ENCODE measurements at places on chromosomes 12 and 14.

- no peak overlapping the region for H3K27ac ChIP-seq
- no peaks in the 10 kb centered on the region for H3K27me3 ChIP-seq
- no peak overlapping the region for H3K4me3 ChIP-seq
- peaks cover 2% of the 10 kb centered on the region for H3K4me1 ChIP-seq
- peaks cover 29% of the 10 kb centered on the region for H3K36me3 ChIP-seq
Measured at GRCh38 chr12:11853126-11853525, 203.7 kb downstream of the ETV6 start.

DNA sequence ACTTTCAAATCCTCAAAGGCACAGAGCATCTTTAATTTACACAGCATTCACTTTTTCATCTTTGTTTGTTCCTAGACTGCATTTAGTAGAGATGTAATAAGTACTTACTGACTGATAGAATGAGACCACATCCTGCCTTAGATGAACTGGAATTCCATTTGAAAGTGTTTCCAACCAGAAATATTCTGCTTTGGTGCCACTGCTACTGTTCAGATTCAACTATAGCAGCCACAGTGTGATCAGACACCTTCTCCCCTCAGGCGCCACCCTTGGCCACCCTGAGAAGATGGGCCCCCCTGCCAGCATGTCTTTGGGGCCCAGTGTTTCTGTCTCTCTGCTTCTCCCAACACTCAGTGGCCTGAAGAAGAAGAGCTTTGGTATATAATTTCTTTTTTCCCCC is 449.1 kb downstream of the RAD51B start:
- no peak for DNase-seq
- H3K4me3 ChIP-seq = no peak overlapping the region
- H3K36me3 ChIP-seq = no peaks in the 10 kb centered on the region
- 0 out of 2 replicates have a peak, but pooled peaks cover 4% of the 10 kb centered on the region for H3K4me1 ChIP-seq
- H3K27ac ChIP-seq = no peak overlapping the region

DNA sequence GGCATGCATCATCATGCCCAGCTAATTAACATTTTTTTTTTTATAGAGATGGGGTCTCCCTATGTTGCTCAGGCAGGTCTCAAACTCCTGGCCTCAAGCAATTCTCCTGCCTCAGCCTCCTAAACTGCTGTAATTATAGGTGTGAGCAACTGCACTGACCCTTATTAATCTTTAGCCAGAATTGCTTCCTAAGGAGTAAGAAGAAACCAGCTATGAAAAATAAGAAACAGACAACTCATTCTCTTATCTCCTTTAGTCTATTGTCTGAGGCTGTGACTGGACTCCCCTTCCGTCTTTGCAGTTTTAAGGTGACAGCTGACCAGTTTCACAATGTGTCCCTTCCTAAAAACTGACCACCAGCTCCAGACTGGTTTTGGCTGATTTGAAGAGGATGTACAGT is 52.4 kb downstream of the EMP1 start:
- peaks cover 5% of the 10 kb centered on the region for H3K4me1 ChIP-seq
- no peak overlapping the region for H3K27ac ChIP-seq
- no peaks in the 10 kb centered on the region for H3K36me3 ChIP-seq
- no peaks in the 10 kb centered on the region for H3K27me3 ChIP-seq

DNA sequence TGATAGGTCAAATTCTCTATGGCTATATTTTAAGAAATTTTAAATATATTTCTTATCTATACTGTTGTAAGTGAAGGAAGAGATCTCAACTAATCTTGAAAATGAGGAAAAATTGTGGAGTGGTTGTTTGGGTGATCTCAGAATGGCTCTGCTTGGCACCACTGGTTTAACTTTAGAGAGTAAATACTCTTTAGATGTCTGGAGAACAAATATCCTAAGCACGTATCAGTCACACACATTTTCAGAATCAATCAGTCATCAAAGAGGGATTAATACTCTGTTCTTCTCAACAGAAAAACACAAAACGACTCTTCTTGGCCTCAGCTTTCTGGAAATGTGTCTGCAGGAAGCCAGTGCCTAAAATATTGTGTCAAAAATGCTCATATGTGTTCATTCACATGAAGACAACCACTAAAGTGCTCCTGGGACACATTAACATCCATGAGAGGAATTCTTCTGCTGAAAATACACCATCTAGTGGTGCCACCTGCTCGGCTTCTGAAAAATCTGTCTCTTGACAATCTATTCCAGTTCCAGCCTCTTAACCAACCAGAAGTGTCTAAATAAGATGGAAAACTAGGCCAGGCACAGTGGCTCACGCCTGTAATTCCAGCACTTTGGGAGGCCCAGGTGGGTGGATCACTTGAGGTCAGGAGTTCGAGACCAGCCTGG is 81.1 kb upstream of the CCDC198 start:
- H3K36me3 ChIP-seq = no peaks in the 10 kb centered on the region
- H3K27me3 ChIP-seq = no peaks in the 10 kb centered on the region
- no peaks in the 10 kb centered on the region for H3K4me1 ChIP-seq

- no peak for DNase-seq
- no peak overlapping the region for H3K27ac ChIP-seq
- H3K4me1 ChIP-seq = no peaks in the 10 kb centered on the region
- no peaks in the 10 kb centered on the region for H3K36me3 ChIP-seq
Measured at GRCh38 chr14:93347850-93348249, 868 bp downstream of the COX8C start.

- no peak for DNase-seq
- no peaks in the 10 kb centered on the region for H3K4me1 ChIP-seq
- no peak overlapping the region for H3K4me3 ChIP-seq
- no peak overlapping the region for H3K27ac ChIP-seq
- H3K36me3 ChIP-seq = no peaks in the 10 kb centered on the region
- H3K27me3 ChIP-seq = no peaks in the 10 kb centered on the region
Measured at GRCh38 chr12:22610131-22610530, 14.8 kb upstream of the ETNK1 start.

- H3K4me3 ChIP-seq = no peak overlapping the region
- no peaks in the 10 kb centered on the region for H3K4me1 ChIP-seq
- no peaks in the 10 kb centered on the region for H3K36me3 ChIP-seq
- no peak overlapping the region for H3K27ac ChIP-seq
Measured at GRCh38 chr12:112868459-112869041, 38.2 kb upstream of the OAS1 start.

GRCh38 chr12:79408689-79409088 is 282.1 kb downstream of the PAWR start:
- H3K27ac ChIP-seq = peak overlapping the region; percentile 77
- no peaks in the 10 kb centered on the region for H3K36me3 ChIP-seq

- H3K27ac ChIP-seq = no peak overlapping the region
- no peak overlapping the region for H3K4me3 ChIP-seq
- peaks cover 13% of the 10 kb centered on the region for H3K27me3 ChIP-seq
- no peaks in the 10 kb centered on the region for H3K36me3 ChIP-seq
Measured at GRCh38 chr12:102681747-102682146, 201.4 kb upstream of the IGF1 start.

DNA sequence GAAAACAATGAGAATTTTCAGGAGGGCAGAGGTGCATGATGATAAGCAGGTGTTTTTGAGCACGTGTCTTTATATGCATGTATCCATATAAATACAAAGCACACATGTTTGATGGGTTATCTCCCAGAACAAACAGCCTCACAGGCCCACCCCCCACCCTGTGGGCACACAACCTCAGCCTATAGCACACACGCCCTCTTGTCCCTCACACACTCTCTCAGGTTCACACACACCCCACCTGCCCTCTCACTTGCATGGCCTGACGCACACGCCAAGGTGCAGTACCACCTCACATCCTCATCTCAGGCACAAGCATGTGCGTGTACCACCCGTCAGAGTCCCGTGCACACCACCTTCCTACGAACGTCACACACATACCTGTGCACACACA is 8.6 kb upstream of the KRT8 start:
- no peaks in the 10 kb centered on the region for H3K27me3 ChIP-seq
- H3K36me3 ChIP-seq = no peaks in the 10 kb centered on the region
- no peak overlapping the region for H3K27ac ChIP-seq
- no peaks in the 10 kb centered on the region for H3K4me1 ChIP-seq
- H3K4me3 ChIP-seq = no peak overlapping the region
- DNase-seq = no peak

Data from IMR-90 (cell line).